ENCODE measurements at places on chromosomes 12 and 14. TPM values are rescaled to one million over a fixed set of nuclear protein-coding genes. Genes with fewer than 3 reads are reported as not detected.

GRCh38 chr14:29446971-29447370, 480.7 kb downstream of the PRKD1 start:
- no peak for DNase-seq

DNA sequence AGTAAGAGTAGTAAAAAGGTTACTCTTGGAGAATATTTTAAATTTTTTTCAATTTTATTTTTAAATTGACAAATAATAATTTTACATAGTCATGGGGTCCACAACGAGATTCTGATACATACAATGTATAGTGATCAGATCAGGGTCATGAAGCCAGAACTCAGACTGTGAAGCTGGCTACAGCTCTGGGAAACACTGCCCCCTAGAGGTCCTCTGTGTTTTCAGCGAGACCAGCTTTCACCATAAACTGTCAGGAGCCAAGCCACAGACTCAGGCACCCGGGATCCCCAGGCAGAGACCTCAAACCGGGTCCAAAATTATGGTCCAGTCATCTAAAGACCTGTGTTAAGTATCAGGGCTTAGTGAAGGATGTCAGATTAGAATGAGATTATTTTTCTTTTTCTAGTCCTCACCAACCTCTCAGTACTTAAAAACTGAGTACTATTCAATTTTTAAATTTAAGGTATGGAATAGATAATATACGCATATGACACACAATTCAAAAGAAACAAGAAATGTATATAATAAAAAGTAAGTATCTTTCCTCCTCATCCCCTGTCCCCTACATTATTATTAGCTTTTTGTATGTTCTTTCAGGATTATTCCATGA, 397.1 kb downstream of the MDGA2 start:
- DNase-seq, result no peak

DNA sequence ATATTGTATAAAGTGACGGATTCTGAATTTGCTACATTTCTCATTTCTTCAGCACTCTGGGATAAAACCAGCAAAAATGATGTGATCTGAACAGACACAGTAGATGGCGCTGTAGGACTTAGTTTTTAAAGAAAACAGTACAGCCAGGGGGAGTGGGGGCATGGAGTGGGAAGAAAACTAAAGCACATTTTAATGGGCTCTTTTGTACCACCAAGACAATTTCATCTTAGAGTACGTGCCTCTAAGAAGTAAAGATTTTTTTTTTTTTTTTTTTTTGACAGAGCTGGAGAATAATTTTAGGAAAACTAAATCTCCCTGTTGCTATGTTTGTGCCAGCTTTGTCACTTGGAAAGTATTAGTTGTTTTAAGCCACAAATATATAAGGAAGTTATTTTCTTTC, 124.4 kb downstream of the RAD51B start:
- no peak for DNase-seq

GRCh38 chr14:92600318-92601053, 86.9 kb downstream of the RIN3 start:
- no peak for DNase-seq

DNA sequence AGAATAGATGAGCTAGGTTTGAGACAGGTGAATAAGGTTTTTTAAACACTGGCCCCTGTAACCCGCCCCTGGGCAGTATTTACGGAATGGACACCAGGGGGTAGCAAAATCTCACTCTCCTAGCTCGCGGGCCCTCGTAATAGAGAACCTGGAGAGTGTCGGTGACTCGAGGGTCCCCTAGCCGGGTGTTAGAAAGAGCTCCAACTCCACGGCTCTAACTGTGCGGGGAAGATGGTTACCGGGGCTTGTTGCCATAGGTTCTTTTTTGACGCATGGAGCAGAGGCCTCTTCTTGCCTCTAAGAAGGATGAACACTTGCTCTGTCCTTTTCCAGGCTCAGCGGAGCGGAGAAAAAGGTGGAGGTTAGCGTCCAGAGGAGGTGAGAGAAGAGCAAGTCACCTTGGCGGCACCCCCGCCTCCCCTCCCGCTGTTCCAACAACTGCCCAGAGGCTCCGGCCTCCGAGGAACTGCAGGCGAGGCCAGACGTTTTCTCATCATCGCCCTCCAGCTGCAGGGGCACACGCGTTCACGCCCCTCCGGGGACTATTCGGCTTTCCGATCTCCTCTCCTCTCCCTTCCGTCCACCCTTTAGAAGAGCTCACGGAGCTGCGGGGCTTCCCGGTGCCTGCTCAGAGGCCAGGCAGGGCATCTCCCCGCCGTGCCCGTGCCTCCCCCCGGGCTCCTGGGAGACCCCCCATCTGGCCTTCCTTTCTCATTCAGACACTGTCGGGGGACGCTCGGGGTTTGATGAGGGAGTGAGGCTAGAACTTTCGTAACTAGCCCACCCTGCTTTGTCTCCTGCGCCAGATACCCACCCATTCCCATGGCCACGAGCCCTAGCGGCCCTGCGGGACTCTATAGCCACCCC, 1.4 kb upstream of the ARHGEF40 start:
- no peak for DNase-seq

GRCh38 chr14:56274556-56274955, 156.3 kb downstream of the PELI2 start:
- no peak for DNase-seq

DNA sequence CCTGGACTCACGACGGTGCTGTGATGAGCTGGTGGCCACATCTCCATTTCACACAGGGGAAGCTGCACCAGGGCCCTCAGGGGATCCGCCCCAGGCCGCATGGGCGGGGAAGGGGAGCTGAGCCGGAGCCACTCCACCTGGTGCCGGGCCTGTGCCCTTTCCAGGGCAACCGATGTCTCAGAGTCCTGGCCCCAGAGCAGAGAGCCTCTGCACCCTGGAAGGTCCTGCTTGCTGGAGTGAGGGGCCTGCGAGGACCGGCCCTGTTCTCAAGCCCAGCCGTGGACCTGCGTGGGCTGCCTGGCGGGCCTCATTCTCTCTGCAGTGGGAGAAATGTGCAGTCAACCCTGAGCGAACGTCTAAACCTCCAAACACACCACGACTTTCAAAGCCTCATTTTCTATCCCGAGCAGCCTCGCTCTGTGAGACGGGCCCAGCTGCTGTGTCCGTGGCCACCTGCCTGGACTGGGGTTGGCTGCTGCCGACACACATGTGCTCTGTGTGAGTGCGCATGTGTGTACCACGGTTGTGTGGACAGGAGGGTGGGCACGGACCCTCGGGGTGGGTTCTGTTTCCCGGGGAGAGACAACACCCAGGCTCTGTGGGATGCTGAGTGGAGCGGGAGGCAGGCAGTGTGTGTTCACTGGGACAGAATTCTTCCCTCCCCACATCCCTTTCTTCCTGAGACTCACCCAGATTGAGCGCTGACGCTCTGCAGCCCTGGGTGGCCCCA, 163.5 kb downstream of the KIF26A start:
- no peak for DNase-seq

DNA sequence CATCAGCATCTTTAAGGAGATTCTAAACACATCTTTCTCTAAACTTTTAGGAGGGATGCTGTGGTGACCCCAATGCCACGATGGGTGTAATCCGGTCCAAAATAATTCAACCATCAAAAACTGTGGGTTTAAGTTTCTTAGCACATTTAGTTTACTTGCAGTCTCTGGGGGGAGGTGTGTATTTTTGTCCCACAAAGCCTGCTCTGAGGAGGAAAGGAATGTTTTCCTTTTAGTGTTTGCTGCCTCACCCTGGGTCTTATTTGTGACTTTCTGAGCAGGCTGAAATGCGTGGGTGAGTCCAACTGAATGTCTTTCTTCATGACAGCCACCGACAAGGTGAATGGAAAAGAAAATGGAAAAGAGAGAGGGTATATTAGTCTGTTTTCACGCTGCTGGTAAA, 1324.7 kb downstream of the AACS start:
- DNase-seq, result no peak

- DNase-seq, result no peak
These were observed 59.7 kb upstream of the C14orf132 start for GRCh38 chr14:95979339-95980042.

GRCh38 chr14:104094709-104095425, 9.4 kb downstream of the ASPG start:
- DNase-seq, result no peak

DNA sequence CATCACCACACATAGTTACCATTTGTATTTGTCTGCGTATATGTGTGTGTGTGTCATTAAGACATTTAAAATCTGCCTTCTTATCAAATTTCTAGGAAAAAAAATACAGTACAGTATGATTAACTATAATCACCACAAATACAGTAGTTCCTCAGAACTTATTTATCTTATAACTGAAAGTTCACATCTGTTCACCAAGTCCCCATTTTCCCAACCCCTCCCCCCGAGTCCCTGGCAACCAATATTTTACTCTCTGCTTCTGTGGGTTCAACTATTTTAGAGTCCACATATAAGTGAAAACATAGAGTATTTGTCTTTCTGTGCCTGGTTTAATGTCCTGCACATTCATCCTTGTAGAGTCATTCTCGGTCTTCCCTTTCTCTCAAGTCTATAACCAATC, 12.3 kb downstream of the CAPS2 start:
- DNase-seq, result no peak

- DNase-seq, result no peak
These were observed 101.2 kb downstream of the PPP2R5C start for GRCh38 chr14:101862711-101863110.

GRCh38 chr12:121918679-121919038, 267 bp downstream of the CFAP251 start:
- DNase-seq, result no peak

DNA sequence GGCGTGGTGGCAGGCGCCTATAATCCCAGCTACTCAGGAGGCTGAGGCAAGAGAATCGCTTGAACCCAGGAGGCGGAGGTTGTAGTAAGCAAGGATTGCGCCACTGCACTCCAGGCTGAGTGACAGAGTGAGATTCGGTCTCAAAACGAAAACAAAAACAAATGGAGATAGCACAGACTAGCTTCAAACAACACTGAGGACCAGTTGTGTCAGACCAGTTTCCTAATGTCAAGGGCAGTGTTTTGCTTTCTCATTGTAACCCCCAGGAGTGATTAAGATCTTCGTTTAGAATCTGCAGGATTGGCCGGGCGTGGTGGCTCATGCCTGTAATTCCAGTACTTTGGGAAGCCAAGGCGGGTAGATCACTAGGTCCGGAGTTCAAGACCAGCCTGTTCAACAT, 18.5 kb downstream of the RPGRIP1 start:
- DNase-seq, result no peak

- no peak for DNase-seq
These were observed 13.7 kb upstream of the REP15 start for GRCh38 chr12:27682534-27682933.

DNA sequence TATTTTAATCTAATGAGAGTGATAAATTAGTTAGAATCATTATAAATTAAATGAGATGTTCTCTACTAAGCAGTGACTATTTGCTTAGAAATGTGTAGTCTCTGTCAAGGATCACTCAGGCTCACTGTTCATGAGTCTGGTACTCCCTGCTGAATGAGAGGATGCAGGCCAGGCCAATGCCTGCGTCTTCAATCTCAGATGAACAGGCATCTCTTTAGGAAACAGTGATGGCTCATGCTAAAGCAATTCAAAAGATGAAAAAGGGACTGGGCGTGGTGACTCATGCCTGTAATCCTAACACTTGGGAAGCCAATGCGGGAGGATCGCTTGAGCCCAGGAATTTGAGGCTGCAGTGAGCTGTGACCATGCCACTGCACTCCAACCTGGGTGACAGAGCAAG, 106.8 kb downstream of the ZFC3H1 start:
- no peak for DNase-seq

- DNase-seq, result no peak
These were observed 17.5 kb downstream of the MTA1 start for GRCh38 chr14:105436891-105437722.

GRCh38 chr12:104064842-104065427, 604 bp downstream of the HCFC2 start:
- DNase-seq, result no peak

DNA sequence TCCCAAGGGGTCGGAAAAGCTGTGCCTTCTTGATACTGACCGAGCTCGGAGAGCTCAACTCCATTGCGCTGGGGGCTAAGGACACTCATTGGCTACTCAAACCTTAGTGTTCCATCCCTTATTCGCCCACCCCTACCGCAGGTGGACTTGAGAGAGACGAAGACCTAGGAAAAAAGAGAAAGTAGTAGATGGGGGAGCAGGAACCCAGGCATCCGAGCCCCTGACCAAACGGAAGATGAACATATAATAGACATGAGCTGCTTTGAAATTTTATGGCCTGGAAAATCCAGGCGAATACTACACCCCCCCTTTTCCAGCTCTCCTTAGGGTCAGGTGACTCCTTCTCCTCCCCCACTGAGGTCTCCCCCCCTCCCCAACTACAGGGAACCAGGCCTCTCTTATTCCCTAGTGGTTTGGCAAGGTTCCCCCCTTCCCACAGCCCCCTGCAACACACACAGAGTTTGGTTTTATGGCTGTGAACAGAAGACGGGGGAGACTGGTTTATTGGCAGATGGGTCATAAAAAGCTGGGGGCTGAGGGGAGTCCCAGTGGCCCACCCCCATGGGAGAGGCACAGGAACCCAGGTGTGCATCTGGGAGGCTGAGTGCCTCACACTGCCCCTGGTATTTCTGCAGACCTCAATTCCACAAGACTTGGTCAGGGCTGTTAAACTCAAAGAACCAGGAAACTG, 1.6 kb downstream of the GDF11 start:
- no peak for DNase-seq

The HNF1A gene
- not detected for total RNA-seq

The ZDHHC22 gene
- total RNA-seq, result 0.16 TPM

The LRCOL1 gene
- not detected for total RNA-seq

The IFNG-AS1 gene
- total RNA-seq, result not detected

The LRRC10 gene
- total RNA-seq, result not detected

The RIMBP2 gene
- not detected for total RNA-seq

The SCN8A gene
- 1.5 TPM for total RNA-seq

The MYF5 gene
- total RNA-seq, result not detected

The NCKAP5L gene
- 39.1 TPM for total RNA-seq

The KCNC2 gene
- not detected for total RNA-seq

The SMIM41 gene
- not detected for total RNA-seq
